ENCODE measurements at places on chromosomes 12 and 14.
A peak's percentile ranks its signal among the peaks of the same experiment; 100 is the strongest.

DNA sequence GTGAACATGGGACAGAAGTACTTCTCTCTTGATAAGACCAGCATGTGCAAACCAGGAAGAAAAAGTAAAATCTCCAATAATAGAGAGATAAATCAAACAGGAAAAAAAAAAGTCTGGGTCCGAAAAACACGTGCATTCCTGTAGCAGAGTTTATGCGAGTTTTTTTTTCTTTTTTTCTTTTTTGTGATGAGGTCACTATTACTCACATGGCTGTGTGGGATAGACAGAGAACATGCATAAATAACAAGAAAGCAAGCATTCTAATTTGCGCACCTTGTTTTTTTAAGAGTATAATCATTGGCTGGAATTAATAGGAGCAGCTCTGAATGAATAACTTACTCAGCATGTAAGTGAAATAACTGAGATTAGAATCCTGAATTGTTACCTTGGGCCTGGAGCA is 91.9 kb upstream of the CPM start:
- no peak for DNase-seq

DNA sequence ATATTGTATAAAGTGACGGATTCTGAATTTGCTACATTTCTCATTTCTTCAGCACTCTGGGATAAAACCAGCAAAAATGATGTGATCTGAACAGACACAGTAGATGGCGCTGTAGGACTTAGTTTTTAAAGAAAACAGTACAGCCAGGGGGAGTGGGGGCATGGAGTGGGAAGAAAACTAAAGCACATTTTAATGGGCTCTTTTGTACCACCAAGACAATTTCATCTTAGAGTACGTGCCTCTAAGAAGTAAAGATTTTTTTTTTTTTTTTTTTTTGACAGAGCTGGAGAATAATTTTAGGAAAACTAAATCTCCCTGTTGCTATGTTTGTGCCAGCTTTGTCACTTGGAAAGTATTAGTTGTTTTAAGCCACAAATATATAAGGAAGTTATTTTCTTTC is 124.4 kb downstream of the RAD51B start:
- DNase-seq, result no peak

GRCh38 chr12:93591137-93591868 is 18.8 kb downstream of the SOCS2 start:
- DNase-seq, result peak; percentile 38

GRCh38 chr14:31994391-31995033 is 82.6 kb upstream of the ARHGAP5 start:
- no peak for DNase-seq

- DNase-seq, result no peak
These were observed 9.5 kb downstream of the CDKN1B start for GRCh38 chr12:12726555-12727093.

GRCh38 chr14:36655963-36656686 is 5.5 kb upstream of the PAX9 start:
- no peak for DNase-seq

DNA sequence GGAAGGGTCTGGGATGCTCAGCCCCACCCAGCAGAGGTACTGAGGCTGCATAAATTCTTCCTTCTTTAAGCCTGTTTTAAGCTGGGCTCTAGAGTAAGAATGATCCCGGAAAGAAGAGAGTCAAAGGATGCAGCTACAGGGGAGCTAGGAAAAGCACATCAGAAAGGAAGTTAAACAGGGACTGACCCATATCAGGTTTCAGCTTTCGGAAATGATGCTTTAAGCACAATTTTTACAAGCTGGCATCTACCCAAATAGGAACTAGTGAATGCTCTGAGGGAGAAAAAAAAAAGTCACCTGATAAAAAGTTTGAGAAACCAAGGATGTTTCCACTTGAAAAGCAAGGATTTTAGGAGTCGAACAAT is 22.0 kb downstream of the TSPAN8 start:
- no peak for DNase-seq

DNA sequence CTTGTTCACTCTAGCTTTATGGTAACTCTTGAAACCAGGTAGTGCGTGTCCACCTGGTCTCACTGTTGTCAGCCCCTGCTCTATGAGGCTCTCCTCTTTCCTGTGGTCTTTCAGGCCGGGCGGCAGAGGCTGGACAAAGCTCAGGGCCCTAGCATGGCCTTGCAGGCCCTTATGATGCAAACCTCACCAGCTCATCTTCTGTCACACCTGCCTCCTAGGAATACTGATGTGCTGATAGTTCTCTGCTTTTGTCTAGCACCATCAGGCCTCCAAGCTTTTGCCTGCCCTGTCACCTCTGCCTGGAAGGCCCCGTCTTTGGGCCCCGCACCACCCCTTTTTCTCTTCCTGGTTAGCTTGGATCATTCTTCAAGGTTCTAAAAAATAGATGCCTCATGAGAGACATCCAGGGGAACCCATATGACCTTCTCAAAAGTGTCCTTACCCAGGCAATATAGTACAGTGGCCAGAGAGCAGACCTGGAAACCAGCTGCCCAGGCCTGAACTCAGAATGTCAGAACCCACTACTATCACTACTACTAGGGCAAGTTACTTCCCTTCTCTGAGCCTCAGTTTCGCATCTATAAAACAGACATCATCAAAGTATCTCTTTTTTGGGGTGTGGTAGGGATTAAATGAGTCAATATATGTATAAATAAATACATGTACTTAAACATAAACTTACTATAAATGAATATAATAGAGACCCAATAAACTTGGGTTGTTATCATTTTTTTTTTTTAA is 91.7 kb downstream of the ZFP36L1 start:
- DNase-seq, result no peak

GRCh38 chr12:125455556-125455955 is 390.3 kb downstream of the AACS start:
- DNase-seq, result no peak

GRCh38 chr14:29030121-29030520 is 263.5 kb downstream of the FOXG1 start:
- DNase-seq, result no peak

GRCh38 chr12:12467688-12468261 is 94.9 kb downstream of the DUSP16 start:
- peak; percentile 50 for DNase-seq

DNA sequence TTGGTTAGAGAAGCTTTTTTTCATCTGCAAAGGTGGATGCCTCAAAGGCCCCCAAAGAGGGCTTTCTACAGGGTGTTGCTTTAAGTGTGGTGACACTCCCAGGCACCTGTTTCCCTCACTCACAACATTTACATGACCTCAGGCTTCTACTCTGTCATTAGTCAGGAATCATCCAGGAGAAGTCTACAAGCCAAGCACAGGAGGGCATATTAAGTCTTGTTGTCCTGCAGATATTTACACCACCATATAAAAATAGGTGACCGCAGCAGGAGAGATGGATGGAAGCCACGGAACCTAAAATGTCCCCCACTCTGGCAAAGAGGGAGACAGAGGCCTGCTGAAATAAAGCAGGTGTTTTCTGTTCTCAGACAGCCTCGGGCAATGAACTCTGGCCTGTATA is 7.5 kb upstream of the DPF3 start:
- no peak for DNase-seq

GRCh38 chr14:24366721-24367513 is 1.1 kb upstream of the NFATC4 start:
- DNase-seq, result no peak

GRCh38 chr12:70260646-70261045 is 17.4 kb downstream of the CNOT2 start:
- DNase-seq, result no peak

DNA sequence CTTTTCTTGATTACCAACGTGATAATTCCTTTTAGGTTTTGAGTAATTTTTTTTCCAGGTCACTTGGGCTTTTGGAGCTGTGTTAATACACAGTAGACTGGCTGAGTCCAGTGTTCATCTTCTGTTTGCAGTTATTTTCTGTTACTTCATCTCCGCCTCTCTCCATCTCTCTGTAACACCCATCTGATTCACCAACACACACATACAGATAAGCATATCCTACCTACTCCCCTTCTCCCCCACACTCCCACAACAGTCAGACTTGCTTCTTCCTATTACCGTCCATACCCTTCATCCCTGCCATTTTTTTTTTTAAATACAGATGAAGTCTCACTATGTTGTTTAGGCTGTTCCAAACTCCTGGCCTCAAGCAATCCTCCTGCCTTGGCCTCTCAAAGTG is 72.7 kb upstream of the MANSC4 start:
- DNase-seq, result no peak

- no peak for DNase-seq
These were observed 123.8 kb downstream of the GRIP1 start for GRCh38 chr12:66555113-66555512.

GRCh38 chr12:40701756-40702155 is 9.5 kb downstream of the CNTN1 start:
- no peak for DNase-seq

DNA sequence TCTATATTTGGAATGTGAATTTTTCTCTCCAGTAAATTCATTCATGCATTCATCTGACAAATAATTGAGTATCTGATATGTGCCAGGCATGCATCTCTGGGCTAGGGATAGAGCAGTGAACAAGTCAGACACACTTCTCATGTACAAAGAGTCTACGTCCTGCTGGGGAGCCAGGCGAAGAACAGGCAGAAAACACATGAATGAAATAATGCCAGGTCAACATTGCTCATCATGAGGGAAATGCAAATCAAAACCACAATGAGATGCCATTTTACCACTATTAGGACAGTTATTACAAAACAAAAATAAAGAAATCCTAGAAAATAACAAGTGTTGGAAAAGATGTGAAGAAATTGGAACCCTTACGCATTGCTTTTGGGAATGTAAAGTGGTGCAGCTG is 90.3 kb downstream of the PAX9 start:
- no peak for DNase-seq

GRCh38 chr12:48004053-48004941 is at the start of gene COL2A1:
Gene COL2A1 (minus strand): TSS chr12:48004476. CDS start chr12:48004321, 155 bp downstream.
- no peak for DNase-seq

DNA sequence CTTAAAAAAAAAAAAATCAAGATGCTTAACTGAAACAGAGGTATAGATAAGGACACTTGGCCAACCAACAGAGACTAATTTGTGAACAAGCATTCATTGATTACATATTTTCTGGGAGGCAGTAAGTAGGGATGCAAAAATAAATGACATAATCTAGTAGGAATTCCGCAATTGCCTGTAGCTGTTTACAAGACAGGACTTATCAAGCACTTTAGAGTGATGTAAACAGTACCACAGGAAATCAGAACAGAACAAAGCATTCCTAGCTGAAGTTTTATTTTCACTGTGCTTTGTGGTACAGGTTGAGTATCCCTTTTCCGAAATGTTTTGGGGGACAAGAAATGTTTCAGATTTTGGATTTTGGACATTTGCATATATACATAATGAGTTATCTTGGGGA is 68.2 kb upstream of the FGD4 start:
- DNase-seq, result no peak

All from SIG-M5 (cell line).